Substantia nigra (tissue), 51 donors: ENCODE measurements at places on chromosomes 3 and 15.
A peak's percentile ranks its signal among the peaks of the same experiment; 100 is the strongest.

DNA sequence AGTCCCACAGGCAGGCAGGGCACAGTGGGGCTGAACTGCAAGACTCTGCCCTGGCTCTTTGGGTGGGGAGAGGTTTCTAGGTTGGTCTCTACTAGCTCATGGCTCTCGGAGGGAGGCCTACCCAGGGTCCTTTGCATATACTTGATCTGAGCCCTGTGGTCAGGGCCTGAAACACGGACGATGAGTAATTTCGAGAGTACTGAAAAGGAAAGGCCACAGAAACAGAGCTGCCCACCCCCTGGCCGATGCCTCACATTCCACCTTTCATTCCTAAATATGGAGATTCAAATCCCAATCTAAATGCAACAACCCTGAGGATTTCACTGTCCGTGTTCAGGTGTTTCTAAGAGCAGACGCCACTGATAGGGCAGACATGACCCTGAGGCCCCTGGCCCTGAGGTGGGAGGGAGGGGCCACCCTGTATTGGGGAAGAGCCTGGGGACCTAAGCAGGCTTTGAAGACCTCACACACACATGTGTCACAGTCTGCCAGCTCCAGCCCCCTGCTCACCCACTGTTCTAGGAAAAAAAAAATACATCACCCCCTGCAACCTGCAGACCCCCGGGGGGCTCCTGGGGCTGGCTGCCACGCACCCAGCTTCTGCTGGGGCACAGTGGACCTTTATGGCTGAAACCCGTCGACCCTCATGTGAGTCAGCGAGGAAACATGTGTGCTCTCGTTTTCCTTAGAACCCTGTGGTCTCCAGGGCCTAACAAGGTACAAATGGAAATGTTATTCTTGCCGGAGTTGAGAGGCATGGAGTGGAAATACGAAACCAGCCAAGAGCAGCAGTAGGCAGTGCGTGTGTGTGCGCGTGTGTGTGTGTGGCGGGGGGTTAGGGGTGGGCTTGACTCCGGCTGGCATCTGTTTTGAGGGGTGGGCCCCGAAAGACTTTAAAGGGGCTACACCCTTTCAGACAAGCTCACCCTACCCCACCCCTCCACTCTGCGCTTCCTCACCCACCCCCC lies 112.7 kb downstream of the CHSY1 start:
- no peak for DNase-seq

DNA sequence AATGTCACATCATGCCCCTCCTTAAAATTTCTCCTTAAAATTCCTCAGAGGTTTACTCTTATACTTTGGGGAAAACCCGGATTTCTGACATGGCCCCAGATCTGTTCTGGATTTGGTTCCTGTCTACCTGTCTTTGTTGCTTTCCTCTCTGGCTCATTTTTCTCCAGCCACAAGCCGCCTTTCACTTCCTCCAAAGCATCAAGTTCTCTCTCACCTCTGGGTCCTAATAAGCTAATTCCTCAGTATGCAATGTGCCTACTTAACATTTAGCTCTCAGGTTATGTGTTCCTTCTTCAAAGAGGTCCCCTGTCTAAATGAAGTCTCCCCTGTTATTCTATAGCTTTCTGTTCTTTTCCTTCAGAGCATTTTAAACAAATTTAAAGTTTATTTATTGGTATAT lies 16.1 kb downstream of the HMG20A start:
- no peak for DNase-seq

DNA sequence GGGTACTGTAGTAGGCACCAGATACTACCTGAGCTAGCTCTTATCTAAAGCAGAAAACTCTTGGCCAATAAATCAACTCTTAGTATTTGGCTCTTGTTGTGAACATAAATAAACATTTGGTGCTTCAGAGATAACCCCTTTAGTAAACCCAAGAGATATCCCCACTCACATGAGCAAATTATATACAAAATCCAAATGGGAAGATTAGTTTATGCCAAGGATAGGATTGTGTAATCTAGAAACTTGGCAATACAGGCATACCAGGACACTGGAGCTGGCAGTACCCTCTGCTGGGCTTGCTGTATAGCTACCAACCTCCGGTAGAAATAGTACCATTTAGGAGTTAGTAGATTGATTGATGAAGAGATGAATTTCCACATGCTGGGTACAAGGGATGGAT lies 127.0 kb downstream of the LIPC start:
- DNase-seq, result no peak

DNA sequence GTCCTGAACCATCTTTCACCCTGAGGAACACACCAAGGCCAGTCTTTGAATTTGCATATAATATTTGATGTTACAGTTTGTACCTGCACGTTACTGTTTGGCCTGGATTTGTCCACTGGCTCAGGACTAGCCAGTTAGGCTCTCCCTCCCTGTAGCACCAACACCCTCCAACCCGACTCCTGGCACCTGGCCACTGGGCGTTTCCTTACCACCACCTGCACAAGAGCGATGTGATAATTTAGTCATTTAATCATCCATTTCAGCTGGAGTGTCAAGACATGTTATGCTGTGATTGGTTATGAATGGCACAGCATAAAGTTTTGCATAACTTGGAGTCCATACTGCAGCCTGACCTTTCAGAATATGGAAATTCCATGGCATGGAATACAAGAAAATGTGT lies 242.4 kb downstream of the KCNMB2 start:
- no peak for DNase-seq

DNA sequence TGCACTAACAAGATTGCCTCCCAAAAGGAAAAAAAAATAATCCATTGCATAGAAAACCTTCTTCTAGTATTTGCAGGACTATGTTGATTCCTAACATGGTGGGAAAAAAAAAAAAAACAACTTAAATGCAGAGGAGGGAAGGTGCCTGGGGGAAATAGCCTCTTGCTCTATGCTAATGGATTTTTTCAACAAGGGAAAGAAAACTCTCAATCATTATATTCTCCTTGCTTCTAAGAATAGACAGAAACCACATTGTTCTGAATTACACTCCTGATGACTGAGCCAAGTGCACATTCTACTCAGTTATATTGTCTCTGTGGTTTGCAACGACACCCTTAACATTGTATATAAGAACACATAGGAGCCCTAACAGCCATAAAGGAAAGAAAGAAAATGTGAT lies 760.2 kb downstream of the NAALADL2 start:
- no peak for DNase-seq

DNA sequence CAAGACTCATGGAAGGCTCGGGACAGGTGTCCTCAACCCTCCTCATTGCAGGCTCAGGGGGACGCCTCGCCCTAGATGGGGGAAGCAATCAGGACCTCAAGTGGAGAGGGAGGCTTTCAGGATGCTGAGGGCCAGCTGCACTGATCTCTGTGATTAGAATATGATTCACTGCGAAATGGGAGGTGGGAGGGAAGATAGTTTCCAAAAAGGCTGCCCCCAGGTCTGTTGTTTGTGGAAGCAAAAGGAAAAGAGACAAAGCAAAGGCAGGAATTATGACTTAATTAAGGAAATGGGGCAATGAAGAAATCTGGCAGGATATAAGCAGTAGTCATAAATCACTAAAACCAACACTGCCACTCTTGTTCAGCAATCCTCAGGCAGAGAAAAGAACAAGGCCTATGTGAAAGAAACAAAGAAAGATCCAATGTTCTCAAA lies 85.6 kb upstream of the ABHD17C start:
- DNase-seq, result no peak

- DNase-seq, result no peak
Observed at GRCh38 chr3:124960105-124960504, 25.6 kb upstream of the MUC13 start.

DNA sequence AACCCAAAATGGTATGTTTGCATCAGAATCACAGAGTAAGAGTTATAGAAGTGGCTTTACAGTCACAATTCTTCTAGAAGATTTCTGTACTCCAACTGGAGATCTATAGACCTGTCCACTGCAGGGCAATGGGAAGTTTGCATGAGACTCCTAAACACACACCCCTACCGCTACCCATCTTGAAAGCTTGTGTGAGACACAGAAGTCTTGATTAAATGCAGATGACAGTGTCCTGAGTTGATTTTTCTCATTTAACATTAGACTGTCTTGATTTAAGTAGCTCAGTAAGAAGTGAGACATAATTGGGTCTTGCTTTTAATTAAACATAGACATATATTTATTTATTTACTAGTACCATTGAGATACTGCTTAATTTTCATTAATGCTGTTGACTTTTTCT lies 54.4 kb downstream of the CD47 start:
- DNase-seq, result no peak

DNA sequence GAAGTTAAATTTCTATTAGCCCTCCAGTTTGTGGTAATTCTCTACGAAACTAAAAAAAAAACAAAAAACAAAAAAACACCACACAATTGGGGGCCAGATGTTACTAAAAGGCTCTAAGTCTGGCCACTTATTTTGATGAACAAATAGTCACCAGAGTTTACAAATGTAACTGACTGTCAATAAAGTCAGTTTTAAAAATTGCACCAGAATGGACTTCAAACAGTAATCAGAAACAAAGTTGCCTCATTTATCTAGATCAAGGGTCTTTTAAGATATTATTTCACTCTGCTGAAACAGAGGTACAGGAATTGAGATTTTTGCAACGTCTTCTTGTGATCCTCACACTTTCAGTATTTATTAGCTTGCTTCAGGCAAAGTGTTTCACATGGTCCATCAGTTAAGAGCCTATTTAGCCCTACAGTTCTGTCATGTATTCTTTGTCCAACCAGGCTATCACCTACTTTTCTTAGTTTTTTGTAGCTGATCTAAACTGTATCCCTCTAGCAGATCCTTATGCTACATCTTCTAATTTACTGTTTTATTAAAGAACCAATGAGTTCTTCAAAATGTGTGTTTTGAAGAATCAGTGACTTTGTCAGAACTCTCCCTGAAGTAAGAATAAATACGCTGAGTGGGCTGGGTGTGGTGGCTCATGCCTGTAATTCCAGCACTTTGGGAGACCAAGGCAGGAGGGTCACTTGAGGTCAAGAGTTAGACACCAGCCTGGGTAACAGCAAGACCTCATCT lies 74.7 kb downstream of the ANKRD28 start:
- no peak for DNase-seq

DNA sequence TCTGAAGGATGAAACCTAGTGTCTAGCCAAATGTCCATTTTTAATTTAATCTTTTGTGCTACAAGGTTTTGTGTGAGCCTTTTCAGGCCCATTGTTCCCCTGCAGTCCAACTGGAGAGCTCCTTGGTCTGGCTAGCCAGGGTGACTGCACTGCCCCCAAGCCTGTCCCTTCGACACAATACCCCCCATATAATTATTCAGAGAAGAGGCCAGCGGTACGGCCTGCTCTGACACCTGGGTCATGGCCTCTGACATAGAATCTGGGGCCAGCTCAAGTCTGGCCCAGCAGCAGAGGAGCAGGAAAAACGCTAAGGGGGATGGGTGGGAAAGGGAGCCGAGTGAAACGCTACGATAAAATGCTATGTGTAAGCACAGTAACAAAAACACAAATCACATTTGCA lies 64.2 kb upstream of the PYGO1 start:
- DNase-seq, result no peak

DNA sequence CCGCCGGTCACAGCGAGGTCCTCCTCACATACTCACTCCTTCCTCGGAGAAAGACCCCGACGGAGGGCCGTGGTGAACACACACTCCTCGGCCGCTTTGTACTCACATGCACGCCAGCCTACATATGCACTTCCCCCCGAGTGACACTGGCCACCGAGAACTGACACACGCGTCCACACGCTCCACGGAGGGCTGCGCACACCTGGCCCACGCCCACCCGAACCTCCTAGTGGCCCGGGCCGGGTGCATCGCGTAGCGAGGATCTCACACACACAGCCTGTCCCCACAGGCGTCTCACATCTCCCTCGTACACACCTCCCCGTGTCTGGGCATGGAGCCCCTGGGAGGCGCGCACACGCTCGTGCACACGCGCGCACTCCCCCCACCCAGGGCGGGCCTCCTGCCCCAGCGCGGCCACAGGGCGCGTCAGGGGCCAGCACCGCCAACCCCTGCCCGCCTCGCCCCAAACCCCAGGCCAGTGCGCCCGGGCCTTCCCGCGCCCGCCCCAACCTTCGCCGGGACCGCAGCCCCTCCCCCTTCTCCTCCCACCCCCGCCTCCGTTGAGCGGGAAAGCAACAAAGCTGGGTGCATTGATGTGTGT lies 411 bp upstream of the C3orf70 start:
- DNase-seq, result peak; percentile 17

DNA sequence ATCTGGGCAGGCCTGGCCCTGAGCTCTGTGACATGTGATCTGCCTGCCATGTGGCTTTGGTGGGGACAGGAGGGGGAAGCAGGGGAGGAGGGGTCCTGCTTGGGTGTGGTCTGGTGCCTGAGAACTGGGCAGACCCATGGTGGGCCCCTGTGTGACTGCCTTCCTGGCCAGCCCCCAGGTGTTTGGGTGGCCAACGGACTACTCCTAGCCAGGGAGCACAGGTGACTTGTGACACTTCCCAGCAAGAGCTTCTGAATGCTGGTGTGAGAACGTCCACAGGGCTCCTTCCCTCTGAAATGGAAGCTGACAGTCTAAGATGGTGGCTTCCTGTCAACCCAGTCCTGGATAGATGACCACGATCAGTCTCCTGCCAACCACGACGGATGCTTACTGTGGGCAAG lies 136.1 kb upstream of the MEF2A start:
- DNase-seq, result no peak

GRCh38 chr3:150607267-150608065 lies 4.3 kb downstream of the SELENOT start:
- DNase-seq, result no peak

DNA sequence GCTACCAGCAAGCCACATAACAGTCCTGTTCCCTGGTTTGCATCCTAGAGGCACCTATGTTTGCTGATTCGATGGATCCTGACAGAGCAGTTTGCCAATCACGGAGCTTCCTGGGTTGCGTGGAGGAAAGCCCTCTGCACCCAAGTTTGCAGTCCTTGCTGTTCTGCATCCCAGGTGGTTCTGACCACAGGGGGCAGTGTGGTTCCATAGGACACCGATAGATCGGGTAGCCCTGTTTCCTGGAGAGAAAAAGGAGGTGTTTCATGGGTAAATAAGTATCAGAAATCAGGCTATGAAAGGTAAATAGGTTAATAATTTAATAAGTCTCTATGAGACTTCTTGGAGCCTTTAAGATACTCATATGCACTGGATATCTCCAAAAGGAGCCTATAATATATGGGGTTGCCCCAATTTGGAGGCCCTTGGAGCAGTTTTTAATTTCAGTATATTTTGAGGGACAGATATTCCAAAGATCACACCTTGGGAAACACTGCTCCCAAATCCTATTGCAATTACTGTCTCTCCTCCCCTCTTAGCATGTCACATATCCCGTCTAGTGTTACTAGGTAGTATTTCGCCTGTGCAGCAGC lies 194.6 kb upstream of the TPM1 start:
- DNase-seq, result peak; percentile 4

- no peak for DNase-seq
Observed at GRCh38 chr15:81029414-81030300, 28.9 kb downstream of the TLNRD1 start.
